Activated CD4-positive, alpha-beta T cell treated with anti-CD3 and anti-CD28 coated beads for 36 hours (primary cell): ENCODE measurements at places on chromosomes 4 and X. TPM values are rescaled to one million over a fixed set of nuclear protein-coding genes. Genes with fewer than 3 reads are reported as not detected.

- H3K27me3 ChIP-seq: no peaks in the 10 kb centered on the region
- no peaks in the 10 kb centered on the region for H3K4me1 ChIP-seq
- H3K36me3 ChIP-seq: peaks cover 16% of the 10 kb centered on the region
- H3K27ac ChIP-seq: no peak overlapping the region
- DNase-seq: peak; percentile 41
Observed at GRCh38 chr4:169492436-169493163, 119.8 kb downstream of the NEK1 start.

PWWP3B gene
- not detected for total RNA-seq

OTC gene
- not detected for total RNA-seq

GRCh38 chr4:47913330-47913729 is 1.1 kb downstream of the NFXL1 start:
- no peaks in the 10 kb centered on the region for H3K27me3 ChIP-seq
- no peak for DNase-seq
- H3K36me3 ChIP-seq: peaks cover 35% of the 10 kb centered on the region
- H3K27ac ChIP-seq: peak overlapping the region; percentile 90
- peak overlapping the region; percentile 94 for H3K4me3 ChIP-seq
- peaks cover 30% of the 10 kb centered on the region for H3K4me1 ChIP-seq

LRCH2 gene
- total RNA-seq: not detected

- no peaks in the 10 kb centered on the region for H3K4me1 ChIP-seq
- no peak for DNase-seq
- H3K36me3 ChIP-seq: no peaks in the 10 kb centered on the region
- no peak overlapping the region for H3K4me3 ChIP-seq
Observed at GRCh38 chr4:116401293-116401692, 684.1 kb downstream of the TRAM1L1 start.

GRCh38 chr4:71466775-71467174 is 128.0 kb downstream of the SLC4A4 start:
- H3K27me3 ChIP-seq: no peaks in the 10 kb centered on the region
- no peak for DNase-seq
- H3K4me1 ChIP-seq: no peaks in the 10 kb centered on the region
- no peak overlapping the region for H3K27ac ChIP-seq
- no peak overlapping the region for H3K4me3 ChIP-seq
- no peaks in the 10 kb centered on the region for H3K36me3 ChIP-seq

GRCh38 chrX:130110379-130111219 is at the start of gene ELF4:
Gene ELF4 (minus strand): TSS chrX:130110497. CDS start chrX:130081330, 29,167 bp downstream.
- peak within 1 kb of the TSS; percentile 91 for H3K27ac ChIP-seq
- peak within 1 kb of the TSS; percentile 92 for H3K4me3 ChIP-seq
- DNase-seq: peak; percentile 77
- no peaks in the 10 kb centered on the region for H3K27me3 ChIP-seq
- peaks cover 46% of the 10 kb centered on the region for H3K4me1 ChIP-seq
- peaks cover 2% of the 10 kb centered on the region for H3K36me3 ChIP-seq

GRCh38 chr4:15317246-15317645 is 110.6 kb upstream of the C1QTNF7 start:
- no peak overlapping the region for H3K4me3 ChIP-seq
- no peak overlapping the region for H3K27ac ChIP-seq
- no peaks in the 10 kb centered on the region for H3K27me3 ChIP-seq
- H3K4me1 ChIP-seq: no peaks in the 10 kb centered on the region
- H3K36me3 ChIP-seq: no peaks in the 10 kb centered on the region

- peak overlapping the region; percentile 45 for H3K4me3 ChIP-seq
- H3K4me1 ChIP-seq: peaks cover 4% of the 10 kb centered on the region
- peaks cover 2% of the 10 kb centered on the region for H3K27me3 ChIP-seq
- H3K36me3 ChIP-seq: peaks cover 9% of the 10 kb centered on the region
Observed at GRCh38 chrX:129932821-129933321, 26.9 kb downstream of the UTP14A start.

WNK3 gene
- 0.74 TPM for total RNA-seq

- H3K4me1 ChIP-seq: no peaks in the 10 kb centered on the region
- no peaks in the 10 kb centered on the region for H3K27me3 ChIP-seq
- no peaks in the 10 kb centered on the region for H3K36me3 ChIP-seq
- no peak overlapping the region for H3K4me3 ChIP-seq
- no peak for DNase-seq
Observed at GRCh38 chr4:136644279-136644678, 888.0 kb downstream of the PCDH18 start.

ADGRG4 gene
- not detected for total RNA-seq

- DNase-seq: no peak
- peaks cover 8% of the 10 kb centered on the region for H3K4me1 ChIP-seq
- H3K27me3 ChIP-seq: peaks cover 23% of the 10 kb centered on the region
Observed at GRCh38 chr4:3768842-3769641, 2.9 kb downstream of the ADRA2C start.

GRCh38 chr4:13704035-13704434 is 76.5 kb upstream of the BOD1L1 start:
- H3K27me3 ChIP-seq: peaks cover 11% of the 10 kb centered on the region
- H3K27ac ChIP-seq: no peak overlapping the region
- no peaks in the 10 kb centered on the region for H3K36me3 ChIP-seq
- H3K4me3 ChIP-seq: no peak overlapping the region
- H3K4me1 ChIP-seq: no peaks in the 10 kb centered on the region
- DNase-seq: no peak

DNA sequence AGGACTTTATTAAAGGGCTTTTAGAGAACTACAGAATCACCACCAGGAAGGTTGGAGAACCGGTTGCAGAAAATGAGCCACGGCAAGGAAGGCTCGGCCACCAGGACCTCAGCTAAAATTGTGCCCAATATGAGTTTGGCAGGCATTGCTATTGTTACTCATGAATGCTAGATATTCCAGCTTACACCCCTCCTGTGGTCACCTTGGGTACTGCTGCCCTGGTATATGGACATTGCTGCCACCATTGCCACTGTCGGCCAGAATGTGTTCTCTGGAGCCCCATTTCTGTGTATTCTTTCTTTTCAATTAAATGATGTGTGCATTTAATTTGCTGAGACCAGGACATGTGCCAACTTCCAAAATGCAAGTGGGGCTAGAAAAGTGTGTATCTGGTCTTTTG is 626.7 kb upstream of the BOD1L1 start:
- H3K4me3 ChIP-seq: no peak overlapping the region
- H3K36me3 ChIP-seq: no peaks in the 10 kb centered on the region
- DNase-seq: peak; percentile 37

ADGRL3 gene
- total RNA-seq: not detected

DNA sequence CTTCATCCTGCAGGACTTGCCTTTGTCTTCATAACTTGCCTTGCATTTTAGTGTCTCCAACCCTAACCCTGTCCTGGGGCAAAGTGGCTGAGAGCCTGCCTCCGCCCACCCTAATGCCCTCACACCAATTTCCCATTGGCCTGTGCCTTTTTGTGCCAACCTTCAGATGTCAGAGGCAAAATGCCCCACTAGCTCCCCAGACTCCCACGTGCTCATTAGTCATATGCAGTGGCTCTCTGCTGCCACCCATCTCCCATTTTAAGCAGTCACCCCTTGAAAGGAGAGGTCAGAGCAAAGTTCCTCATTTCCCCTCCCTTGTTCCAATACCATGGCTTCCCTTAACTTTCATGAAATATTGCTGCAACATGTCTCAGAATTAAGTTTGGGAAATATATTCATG is 74.8 kb upstream of the PASD1 start:
- no peaks in the 10 kb centered on the region for H3K27me3 ChIP-seq
- H3K27ac ChIP-seq: no peak overlapping the region
- peak; percentile 35 for DNase-seq

PRRG3 gene
- total RNA-seq: not detected

HSPA4L gene
- 3.0 TPM for total RNA-seq

EDA2R gene
- 1.1 TPM for total RNA-seq

DNA sequence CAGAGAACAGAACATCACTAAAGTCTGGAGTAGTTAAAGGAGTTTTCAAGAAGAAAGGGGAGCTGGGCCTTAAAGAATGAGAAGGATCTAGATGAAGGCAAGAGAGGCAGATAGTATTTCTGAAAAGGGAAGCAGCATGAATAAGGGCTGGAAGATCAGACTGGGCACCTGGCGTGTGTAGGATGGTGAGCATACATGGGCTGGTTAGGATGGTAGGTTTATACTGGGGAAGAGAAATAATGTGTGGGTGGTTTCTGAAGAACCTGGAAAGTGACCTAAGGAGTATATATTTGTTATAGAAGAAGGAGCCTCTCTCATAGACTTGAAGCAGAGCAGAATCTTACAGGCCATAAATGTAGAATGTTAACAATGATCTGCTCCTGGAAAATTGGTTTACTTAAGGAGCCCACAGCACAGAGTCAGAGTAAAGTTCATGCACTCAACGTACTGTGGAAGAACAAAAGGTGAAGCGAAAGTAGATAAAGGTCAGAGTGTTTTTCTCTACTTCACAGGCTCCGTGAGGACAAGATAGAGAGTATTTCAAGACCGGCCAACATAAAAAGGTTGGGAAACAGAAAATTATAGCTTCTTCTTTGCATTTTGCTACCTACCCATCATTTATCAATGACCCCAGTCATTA is 35.8 kb downstream of the MBNL3 start:
- peaks cover 6% of the 10 kb centered on the region for H3K36me3 ChIP-seq
- H3K27ac ChIP-seq: no peak overlapping the region
- H3K4me3 ChIP-seq: no peak overlapping the region
- H3K27me3 ChIP-seq: no peaks in the 10 kb centered on the region

- H3K27me3 ChIP-seq: peaks cover 3% of the 10 kb centered on the region
- no peaks in the 10 kb centered on the region for H3K36me3 ChIP-seq
- H3K4me3 ChIP-seq: no peak overlapping the region
- no peak for DNase-seq
Observed at GRCh38 chrX:18871970-18872369, 111.9 kb downstream of the PHKA2 start.

DNA sequence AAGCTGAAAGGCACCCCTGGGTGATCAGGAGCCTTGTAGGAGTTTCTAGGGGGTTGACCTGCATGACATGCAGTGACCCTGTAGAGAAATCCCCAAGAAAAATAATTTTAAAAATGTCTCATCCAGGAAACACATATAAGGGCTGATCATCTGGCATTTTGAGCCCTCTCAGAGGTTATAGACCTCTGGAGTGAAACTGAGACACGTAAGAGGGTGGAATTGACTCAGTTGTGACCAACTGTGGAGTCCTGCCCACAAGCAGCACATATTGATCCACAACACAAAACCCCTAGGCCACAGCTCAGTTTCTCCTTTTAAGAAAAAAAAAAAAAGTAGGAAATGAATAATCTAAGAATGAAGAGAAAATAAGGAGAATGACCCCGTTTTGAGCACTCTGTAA is 32.5 kb upstream of the MTMR8 start:
- DNase-seq: peak; percentile 5
- H3K4me1 ChIP-seq: peaks cover 4% of the 10 kb centered on the region
- no peaks in the 10 kb centered on the region for H3K27me3 ChIP-seq
- no peak overlapping the region for H3K27ac ChIP-seq
- no peak overlapping the region for H3K4me3 ChIP-seq
- no peaks in the 10 kb centered on the region for H3K36me3 ChIP-seq

DNA sequence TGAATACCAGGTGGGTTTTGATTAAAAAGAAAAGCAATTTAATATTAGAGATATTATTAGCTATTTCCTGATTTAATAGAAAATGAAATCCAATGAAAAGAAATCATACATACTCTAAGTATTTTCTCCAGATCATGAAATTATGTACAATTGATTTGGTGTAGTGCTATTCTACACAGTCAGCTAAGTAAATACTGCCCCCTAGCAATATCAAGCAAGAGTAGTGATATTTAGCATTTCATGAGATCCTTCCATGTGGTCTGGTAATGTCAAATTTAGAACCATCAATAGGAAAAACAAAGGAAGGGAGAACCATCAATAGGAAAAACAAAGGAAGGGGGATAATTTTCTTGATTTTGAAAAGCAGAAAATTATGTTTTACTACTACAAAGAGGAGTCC is 114.6 kb downstream of the TBCK start:
- DNase-seq: no peak
- H3K27ac ChIP-seq: no peak overlapping the region
- H3K36me3 ChIP-seq: peaks cover 3% of the 10 kb centered on the region
- H3K4me1 ChIP-seq: no peaks in the 10 kb centered on the region
- H3K4me3 ChIP-seq: no peak overlapping the region
- H3K27me3 ChIP-seq: no peaks in the 10 kb centered on the region

- no peak overlapping the region for H3K27ac ChIP-seq
- H3K36me3 ChIP-seq: peaks cover 34% of the 10 kb centered on the region
- H3K4me1 ChIP-seq: peaks cover 5% of the 10 kb centered on the region
- no peaks in the 10 kb centered on the region for H3K27me3 ChIP-seq
- no peak for DNase-seq
- no peak overlapping the region for H3K4me3 ChIP-seq
Observed at GRCh38 chrX:103674531-103675454, 11.7 kb downstream of the MORF4L2 start.

- no peak overlapping the region for H3K4me3 ChIP-seq
- DNase-seq: no peak
- no peaks in the 10 kb centered on the region for H3K4me1 ChIP-seq
- H3K36me3 ChIP-seq: no peaks in the 10 kb centered on the region
- H3K27ac ChIP-seq: no peak overlapping the region
- no peaks in the 10 kb centered on the region for H3K27me3 ChIP-seq
Observed at GRCh38 chrX:33987458-33987857, 144.7 kb downstream of the FAM47A start.

- H3K4me3 ChIP-seq: no peak overlapping the region
- H3K36me3 ChIP-seq: peaks cover 4% of the 10 kb centered on the region
- no peak for DNase-seq
- peaks cover 4% of the 10 kb centered on the region for H3K4me1 ChIP-seq
- H3K27me3 ChIP-seq: peaks cover 19% of the 10 kb centered on the region
Observed at GRCh38 chr4:164952551-164952950, 24.9 kb downstream of the TRIM61 start.

GRCh38 chrX:117919755-117920154 is 196.9 kb downstream of the KLHL13 start:
- H3K4me1 ChIP-seq: no peaks in the 10 kb centered on the region
- no peak overlapping the region for H3K27ac ChIP-seq
- no peak overlapping the region for H3K4me3 ChIP-seq
- H3K27me3 ChIP-seq: no peaks in the 10 kb centered on the region
- no peak for DNase-seq
- no peaks in the 10 kb centered on the region for H3K36me3 ChIP-seq
